ENCODE measurements at places on chromosomes 3 and 15. TPM values are rescaled to one million over a fixed set of nuclear protein-coding genes. Genes with fewer than 3 reads are reported as not detected.

The COL6A5 gene
- total RNA-seq, result not detected

The NMNAT3 gene
- 12.6 TPM for total RNA-seq

The PLA2G4E gene
- not detected for total RNA-seq

The HTR3E gene
- not detected for total RNA-seq

The RHOA gene
- 630 TPM for total RNA-seq

The GABRG3 gene
- 0.67 TPM for total RNA-seq

The CCR8 gene
- not detected for total RNA-seq

Measured in thyroid gland (tissue), 4 donors.